ENCODE measurements at places on chromosomes 12 and 14.
A peak's percentile ranks its signal among the peaks of the same experiment; 100 is the strongest.

GRCh38 chr14:104138098-104138717, at the start of gene KIF26A:
Gene KIF26A, plus strand, starts transcription at chr14:104138587. Its CDS starts 136 bp downstream, at chr14:104138723.
- no peak for DNase-seq

DNA sequence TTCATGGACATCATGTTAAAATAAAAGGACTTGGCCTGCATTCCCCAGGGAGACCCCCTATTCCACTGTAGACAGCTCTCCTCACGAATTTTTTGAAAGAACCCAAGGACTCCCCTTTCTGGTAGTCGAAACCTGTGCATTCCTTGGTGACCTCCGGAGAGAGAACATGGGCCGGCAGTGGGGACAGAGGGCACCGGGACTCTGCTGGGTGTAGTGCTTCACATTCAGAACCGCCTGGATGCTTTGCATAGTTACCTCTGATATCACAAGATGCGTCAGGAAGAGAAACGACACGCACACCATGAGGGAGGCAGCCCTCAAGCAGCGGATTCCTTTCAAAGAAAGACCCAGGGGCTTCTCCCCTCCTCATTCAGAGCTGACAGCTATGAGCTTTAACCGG, 9.7 kb downstream of the CKAP4 start:
- no peak for DNase-seq

- no peak for DNase-seq
Observed at GRCh38 chr14:42222924-42223471, 616.3 kb downstream of the LRFN5 start.

DNA sequence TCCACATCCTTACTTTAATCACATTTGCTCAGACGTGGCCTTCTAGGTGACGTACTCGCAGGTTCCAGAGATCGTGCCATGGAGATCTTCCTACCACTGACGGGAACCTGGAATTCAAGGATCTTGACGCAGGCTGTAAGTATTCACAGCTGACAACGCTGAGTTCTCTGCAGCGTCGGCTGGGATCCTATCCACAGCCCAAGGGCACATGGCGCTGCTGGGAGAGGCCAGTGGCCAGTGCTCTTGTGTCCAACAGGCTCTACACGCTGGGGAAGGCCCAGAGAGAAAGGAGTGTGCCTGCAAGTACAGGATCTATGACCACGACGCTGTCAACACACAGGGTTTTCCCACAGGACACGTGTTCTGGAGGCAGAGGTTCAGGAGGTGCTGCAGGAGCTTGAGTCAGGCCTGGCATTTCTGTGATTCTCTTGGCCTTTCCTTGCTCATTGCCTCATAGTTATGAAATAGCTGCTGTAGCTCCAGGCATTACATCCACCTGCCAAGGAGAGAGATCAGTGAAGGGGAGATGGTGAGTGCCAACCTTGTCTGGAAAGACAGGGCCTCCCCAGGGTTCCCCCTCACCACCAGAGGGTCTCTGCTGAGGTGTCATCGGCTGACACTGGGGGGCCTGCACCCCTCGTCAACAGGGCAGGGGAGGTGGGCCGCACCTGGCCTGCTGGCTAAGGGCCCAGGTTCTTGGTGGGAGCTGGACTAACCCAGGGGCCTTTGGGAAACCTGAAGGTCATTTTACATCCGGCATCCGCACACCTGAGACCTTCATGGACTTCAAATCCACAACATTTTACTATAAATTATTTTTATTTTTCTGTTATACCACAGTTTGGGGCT, 21.3 kb downstream of the LRCOL1 start:
- no peak for DNase-seq

DNA sequence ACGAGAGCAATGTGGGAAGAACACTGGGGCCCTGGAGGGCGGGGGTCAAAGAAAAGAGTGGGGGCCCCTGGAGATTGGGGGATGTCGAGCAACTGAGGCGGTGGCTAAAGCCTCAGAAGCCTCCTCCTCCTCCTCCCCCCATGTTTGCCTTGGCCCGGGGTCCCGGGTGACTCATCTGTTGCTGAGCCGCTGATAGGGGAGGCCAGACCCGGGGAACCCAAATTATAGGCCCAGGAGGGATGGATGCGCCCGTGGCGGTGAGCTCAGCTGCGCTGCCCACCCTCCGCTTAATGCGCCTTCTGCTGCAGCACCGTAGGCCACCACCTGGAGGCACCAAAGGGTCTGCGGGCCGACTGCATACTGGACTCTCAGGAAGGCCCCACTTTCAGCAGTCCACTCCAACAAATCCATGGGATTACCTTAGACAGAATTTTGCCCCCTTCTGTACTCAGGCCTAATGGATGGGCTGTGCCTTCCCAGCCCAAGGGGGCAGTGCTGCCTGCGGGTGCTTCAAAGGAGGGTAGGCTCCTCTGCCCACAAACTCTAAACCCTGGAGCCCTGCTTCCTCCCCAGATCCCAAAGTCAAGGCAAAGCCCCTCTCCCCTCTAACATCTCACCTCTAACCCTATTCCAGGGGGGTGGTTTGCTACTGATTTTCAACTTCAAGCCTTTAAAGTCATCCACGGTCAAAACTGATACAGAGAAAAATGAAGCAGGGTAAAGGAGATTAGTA, 2.6 kb upstream of the WNT10B start:
- DNase-seq: no peak

GRCh38 chr14:88831284-88831683, 6.8 kb downstream of the TTC8 start:
- no peak for DNase-seq

DNA sequence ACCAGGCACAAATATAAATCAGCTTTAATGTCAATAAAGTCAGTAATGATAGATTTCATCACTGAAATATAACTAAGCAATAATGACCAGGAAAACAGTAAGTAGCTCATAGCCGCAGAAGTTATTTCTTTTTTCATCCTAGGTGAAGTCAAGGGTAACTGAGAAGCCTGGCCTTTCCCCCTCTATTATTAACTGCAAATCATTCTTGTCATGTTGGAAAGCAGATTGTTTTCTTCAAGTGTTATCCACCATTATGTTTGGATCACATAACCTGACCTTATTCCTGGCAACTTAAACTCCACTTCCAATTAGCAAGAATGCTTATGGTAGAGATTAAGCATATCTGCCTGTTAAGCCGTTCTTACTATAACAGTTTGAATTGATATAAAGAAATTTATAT, 603.4 kb upstream of the FOXG1 start:
- DNase-seq: no peak

- no peak for DNase-seq
Observed at GRCh38 chr12:40078266-40078665, 27.6 kb downstream of the SLC2A13 start.

- DNase-seq: no peak
Observed at GRCh38 chr14:70468731-70469130, 16.8 kb downstream of the ADAM21 start.

- no peak for DNase-seq
Observed at GRCh38 chr14:61037215-61037614, 56.2 kb downstream of the SLC38A6 start.

- no peak for DNase-seq
Observed at GRCh38 chr14:93056840-93057585, 58.7 kb downstream of the ITPK1 start.

- DNase-seq: no peak
Observed at GRCh38 chr14:74595006-74595735, 16.9 kb downstream of the LTBP2 start.

DNA sequence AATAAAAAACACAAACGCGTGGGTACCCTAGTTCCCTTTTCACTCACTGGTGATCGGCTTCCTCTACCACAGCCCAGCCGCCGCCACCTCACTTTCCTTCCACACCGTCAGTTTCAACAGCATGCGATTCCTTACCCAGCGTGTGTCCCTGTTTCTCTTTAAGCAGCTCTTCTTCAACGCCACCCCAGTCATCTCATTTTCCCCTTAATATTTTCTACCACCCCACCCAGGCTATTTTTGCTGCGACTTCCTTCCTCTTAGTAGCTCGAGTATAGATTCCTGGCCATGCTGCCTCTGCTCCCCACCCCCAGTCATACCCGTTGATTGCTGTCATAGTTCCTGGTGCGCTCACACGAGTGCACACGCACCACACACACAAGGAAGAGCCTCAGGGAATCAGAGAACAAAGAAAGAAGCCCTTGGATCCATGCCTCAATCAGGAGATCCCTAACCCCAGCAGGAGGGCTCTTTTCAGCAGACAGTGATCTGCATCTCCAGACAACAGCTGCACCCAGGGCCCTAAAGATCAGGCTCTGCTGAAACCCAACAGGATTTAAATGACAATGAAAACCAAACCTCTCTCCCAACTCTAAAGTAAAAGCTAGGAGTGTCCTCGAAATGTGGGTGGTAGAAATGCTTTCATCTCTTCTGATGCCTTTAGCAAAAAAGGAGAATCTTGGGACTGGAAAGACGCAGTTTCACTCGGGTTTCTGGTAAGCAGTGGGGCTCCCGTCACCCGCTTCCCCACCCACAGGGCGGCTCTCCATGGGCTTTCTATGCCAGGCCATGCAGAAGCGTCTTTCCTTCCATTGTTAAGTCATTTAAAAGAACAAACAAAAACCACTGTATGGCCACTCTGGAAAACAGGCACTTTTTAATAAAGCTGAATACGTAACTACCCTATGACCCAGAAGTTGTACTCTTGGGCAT, 23.8 kb downstream of the VPS37B start:
- DNase-seq: peak; percentile 39

GRCh38 chr12:41897593-41897992, 247.1 kb downstream of the GXYLT1 start:
- DNase-seq: no peak

- no peak for DNase-seq
Observed at GRCh38 chr12:40292788-40293429, 68.1 kb downstream of the LRRK2 start.

DNA sequence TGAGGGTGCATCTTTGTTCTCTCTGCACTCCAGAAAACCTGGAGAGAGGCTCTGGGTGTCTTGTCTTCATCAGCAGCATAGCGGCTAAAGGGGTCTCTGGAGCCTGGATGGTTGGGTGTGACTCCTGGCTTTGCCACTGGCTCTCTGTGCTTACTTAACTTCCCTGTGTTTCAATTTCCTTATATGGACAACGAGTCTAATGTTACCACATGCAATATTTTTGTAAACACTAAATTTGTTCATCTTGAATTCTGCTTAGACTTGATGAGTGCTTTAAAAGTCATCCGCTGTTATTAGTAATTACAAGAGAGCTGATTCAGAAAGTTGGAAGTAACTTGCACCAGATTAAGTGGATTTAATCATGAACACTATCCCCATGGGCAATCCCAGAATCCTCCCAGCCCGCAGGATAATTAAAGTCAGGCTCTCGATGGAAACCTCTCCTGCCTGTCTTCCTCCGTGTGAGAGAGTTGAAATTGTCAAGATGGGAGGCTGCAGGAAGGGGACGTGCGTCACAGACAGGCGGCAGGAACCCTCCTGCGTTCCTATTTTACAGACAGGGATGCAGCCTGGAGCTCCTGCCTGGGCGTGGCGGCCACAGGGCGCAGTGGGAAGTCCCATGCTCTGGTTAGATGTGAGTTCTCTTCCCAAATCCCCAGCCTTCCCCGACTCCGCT, 201.2 kb downstream of the TTC8 start:
- no peak for DNase-seq

DNA sequence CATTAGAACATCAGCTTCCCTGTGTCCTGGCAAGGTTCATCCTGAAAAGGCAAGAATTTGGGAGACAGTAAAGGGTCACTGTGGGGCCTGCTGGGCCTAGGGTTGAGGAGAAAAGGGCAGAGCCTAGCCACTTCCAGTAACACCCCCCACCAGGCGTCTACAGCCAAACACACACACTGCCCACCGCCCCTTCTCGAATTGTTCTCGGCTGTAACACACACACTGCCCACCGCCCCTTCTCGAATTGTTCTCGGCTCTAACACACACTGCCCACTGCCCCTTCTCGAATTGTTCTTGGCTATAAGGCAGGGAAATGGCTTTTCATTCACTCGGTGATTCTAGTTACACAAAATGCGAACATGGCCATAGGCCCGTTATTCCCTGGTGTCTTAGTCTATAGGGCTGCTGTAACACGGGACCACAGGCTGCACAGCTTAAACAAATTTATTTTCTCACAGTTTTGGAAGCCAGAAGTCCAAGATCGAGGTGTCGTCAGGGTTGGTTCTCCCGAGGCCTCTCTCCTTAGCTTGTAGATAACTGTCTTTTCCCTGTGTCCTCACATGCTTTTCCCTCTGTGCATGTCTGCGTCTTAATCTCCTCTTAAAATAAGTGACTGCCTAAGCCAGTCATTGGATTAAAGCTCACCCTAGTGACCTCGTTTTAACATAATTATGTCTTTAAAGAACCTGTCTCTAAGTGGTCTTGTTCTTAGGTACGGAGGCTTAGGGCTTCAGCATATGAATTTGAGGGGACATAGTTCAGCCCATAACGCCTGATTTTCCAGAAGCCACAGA, 171.0 kb downstream of the ADGRD1 start:
- DNase-seq: no peak

DNA sequence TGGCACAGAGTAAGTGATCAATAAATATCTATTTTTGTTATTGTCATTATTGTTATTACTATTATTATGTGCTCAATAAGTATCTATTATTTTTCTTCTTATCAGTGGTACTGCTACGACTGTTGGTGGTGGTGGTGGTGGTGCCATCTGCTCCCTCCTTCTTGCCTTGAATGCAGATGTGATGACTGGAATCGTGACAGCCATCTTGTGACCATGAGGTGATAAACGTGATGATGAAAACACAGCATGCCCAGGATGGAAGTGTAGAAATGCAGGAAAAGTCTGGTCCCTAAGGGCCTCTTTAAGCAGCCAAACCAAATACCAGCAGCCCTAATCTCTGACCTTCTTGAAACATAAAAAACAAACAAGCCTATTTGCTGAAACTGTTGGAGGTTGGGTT, 22.4 kb downstream of the SLC6A12 start:
- no peak for DNase-seq

DNA sequence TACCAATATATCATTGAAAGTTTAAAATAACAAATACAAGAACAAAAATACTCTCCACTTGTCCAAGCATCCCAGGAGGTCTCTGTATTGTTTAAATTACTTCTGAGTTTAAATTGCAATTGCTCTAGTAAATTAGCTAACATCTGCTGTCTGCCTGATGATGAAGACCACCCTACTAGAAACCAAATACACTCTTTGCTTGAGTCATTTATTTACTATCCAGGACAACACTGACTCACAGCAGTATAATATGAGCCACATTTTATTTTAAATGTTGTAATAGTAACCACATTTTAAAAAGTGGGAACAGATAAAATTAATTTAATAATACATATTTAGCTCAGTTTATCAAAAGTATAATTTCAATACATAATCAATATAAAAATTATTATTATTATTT, 62.9 kb upstream of the EEA1 start:
- no peak for DNase-seq

DNA sequence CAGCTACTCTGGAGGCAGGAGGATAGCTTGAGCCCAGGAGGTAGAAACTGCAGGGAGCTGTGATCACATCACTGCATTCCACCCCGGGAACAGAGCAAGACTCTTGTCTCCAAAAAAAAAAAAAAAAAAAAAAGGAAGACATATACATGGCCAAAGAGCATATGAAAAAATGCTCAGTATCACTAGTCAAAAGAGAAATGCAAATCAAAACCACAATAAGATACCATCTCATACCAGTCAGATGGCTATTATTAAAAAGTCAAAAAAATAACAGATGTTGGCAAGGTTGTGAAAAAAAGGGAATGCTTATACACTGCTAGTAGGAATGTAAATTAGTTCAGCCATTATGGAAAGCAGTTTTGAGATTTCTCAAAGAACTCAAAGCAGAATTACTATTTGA, 174.8 kb upstream of the ATF7IP start:
- no peak for DNase-seq

Data from CD4-positive, alpha-beta T cell treated with Interleukin-2 at 100 ng/mL for 4 hours (primary cell).